Bronchial epithelial cell (primary cell): ENCODE measurements at places on chromosomes 12 and 14.

DNA sequence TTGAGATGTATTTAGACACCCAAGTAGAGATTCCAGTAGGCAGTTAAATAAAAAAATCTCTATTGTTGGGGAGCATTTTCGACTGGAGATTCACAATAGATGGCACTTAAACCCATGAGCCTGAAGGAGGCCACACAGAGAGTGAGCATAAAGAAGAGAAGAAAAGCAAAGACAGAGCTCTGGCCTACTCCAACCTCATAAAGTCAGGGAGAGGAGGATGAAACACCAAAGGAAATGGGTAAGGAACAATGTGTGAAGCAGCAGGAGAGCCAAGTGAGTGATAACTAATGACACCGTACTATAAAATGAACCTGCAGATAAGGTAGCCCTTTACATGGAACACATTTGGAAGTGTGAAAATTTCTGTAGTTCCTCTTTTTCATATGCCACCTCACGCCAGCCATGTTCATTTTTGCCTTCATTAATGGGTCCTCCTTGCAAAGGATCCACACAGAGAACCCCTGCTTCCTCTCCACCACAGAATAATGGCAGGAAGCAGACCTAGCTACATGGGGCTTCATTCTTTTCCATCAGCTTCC, 150.0 kb upstream of the SYT10 start:
- no peak for DNase-seq

DNA sequence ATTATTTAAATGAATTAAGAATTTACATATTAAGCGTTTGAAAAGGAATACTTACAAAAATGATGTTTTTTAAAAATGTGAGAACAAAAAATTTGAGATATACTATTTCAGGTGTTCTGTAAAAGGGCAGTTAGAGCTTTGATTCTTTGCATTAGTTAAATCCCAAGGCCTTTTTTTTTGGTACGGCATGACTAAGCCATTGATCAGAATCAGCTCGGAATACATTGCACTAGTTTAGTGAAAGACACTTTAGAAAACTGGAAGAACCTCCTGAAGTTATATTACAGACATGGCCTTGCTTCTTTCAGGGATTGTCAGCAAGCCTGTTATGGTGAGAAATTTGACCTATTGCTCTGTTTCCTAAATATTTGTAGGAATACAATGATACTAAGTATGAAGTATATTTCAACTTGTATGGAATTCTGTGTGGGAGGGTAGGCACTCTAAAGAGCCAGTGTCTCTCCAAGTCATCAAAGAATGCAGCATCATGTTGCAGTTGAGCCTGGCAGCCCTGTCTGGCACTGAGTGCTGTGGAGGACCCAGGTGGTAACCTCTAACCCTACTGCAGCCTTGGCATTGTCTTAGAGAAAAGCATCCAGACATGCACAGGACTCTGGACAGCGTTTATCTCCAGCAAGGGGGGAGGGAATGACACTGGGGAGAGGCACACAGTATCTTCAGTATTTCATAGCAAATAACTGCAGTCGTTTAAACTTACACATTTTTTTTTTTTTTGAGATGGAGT, 1.5 kb downstream of the KLC1 start:
- DNase-seq: peak; percentile 49

GRCh38 chr12:123398550-123399254, 14.8 kb downstream of the KMT5A start:
- no peak for DNase-seq

DNA sequence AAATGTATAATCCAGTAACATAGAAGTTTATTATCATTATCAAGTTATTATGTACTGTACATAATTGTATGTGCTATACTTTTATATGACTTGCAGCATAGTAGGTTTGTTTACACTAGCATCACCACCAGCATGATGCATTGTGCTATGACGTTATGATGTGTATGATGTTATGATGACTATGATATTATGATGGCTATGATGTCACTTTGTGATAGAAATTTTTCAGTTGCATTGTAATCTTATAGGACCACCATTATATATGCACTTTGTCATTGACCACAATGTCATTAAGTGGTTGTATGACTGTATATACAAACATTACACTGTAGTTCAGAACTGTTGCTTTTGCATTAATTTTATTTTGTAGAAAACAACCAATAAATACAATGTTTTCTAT, 173.4 kb downstream of the PPFIA2 start:
- DNase-seq: no peak

DNA sequence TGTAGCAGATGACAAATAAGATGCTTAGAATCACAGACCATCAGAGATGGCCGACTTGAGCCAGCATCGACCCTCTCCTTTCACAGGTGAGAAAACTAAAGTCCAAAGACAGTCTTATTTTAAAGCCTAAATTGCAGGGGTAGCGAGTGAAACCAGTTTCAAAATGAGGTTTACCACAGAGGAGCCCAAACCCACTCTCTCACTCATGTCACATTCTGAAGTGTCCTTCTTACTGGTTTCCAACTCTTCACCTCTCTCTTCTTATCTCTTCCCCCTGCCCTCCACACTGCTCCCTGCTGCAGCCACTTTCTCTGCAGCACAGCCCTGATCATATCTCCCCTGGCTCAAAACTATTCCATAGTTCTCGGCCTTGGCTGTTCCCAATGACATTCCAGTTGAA, 57.0 kb upstream of the NID2 start:
- no peak for DNase-seq

GRCh38 chr12:77122661-77123060, 57.3 kb upstream of the E2F7 start:
- no peak for DNase-seq
